Upper lobe of right lung (tissue), 1 donor: ENCODE measurements at places on chromosomes 16 and 17. TPM values are rescaled to one million over a fixed set of nuclear protein-coding genes. Genes with fewer than 3 reads are reported as not detected.

DPEP3 gene
- not detected for total RNA-seq

KIFC3 gene
- 99.1 TPM for total RNA-seq

GP1BA gene
- 0.55 TPM for total RNA-seq

TMEM132E gene
- 0.23 TPM for total RNA-seq

PERCC1 gene
- total RNA-seq = not detected

FBXL16 gene
- 3.6 TPM for total RNA-seq

- H3K4me3 ChIP-seq = no peak overlapping the region
- H3K4me1 ChIP-seq = no peaks in the 10 kb centered on the region
- H3K36me3 ChIP-seq = no peaks in the 10 kb centered on the region
- peaks cover 69% of the 10 kb centered on the region for H3K27me3 ChIP-seq
- no peak for DNase-seq
These were observed 2.2 kb upstream of the BICDL2 start for GRCh38 chr16:3038896-3039295.

DNA sequence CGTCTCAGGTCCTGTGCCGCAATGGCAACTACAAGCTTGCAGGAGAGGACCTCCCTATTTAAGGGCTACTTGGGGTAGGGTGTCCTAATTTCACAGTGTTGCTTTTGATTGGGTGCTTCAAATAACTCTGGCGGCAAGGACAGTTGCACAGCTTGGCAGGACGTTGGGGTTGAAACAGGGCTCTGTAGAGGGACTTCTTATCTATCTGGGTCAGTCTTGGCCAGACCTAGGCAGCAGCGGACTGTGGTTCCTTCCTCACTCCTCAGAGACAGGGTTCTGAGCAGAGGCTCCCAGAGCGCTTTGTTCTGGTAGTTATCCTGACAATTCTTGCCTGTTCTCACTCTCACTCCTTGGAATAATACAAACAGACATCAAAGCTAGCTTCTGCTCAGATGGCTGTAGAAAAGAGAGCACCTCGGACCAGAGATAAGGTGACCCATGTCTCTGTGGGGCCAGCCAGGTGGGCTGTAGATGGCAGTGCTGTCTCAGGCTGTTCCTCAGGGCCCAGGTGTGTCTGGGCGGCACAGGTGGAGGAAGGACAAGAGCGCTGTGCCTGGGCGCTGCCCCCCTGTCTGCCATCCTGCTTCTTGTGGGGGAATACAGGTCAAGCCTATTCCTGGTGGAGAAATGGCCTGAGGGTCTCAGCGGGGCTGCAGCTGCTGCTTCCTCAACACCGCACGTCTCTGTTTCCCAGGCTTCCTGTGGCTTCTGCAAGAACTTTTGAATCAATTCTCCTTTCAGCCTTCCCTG is 61.0 kb downstream of the PLD6 start:
- H3K27me3 ChIP-seq = no peaks in the 10 kb centered on the region
- no peak overlapping the region for H3K27ac ChIP-seq
- H3K4me1 ChIP-seq = no peaks in the 10 kb centered on the region
- no peak overlapping the region for H3K4me3 ChIP-seq

- H3K4me3 ChIP-seq = no peak overlapping the region
- H3K27me3 ChIP-seq = no peaks in the 10 kb centered on the region
- peaks cover 3% of the 10 kb centered on the region for H3K4me1 ChIP-seq
- no peaks in the 10 kb centered on the region for H3K36me3 ChIP-seq
These were observed 2.2 kb downstream of the HSD17B2 start for GRCh38 chr16:82037251-82037650.

GRCh38 chr17:29633886-29634285 is 11.2 kb upstream of the CORO6 start:
- H3K27me3 ChIP-seq = no peaks in the 10 kb centered on the region
- H3K4me1 ChIP-seq = peaks cover under 1% of the 10 kb centered on the region
- no peak overlapping the region for H3K4me3 ChIP-seq
- H3K36me3 ChIP-seq = peaks cover 79% of the 10 kb centered on the region

DNA sequence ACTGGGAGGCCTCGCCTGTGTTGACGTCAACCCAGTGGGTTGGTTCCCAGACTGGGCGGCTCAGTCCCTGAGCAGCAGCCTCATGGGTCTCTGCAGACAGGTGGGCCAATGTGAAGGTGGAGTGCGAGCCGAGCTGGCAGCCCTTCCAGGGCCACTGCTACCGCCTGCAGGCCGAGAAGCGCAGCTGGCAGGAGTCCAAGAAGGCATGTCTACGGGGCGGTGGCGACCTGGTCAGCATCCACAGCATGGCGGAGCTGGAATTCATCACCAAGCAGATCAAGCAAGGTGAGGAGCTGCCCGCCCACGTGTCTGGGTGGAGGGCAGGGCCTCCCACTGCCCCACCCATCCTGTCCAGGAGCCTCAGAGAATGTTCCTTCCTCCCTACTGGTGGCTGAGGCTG is 44.1 kb downstream of the MRC2 start:
- H3K36me3 ChIP-seq = peaks cover 27% of the 10 kb centered on the region
- H3K27me3 ChIP-seq = no peaks in the 10 kb centered on the region
- H3K4me3 ChIP-seq = no peak overlapping the region
- H3K27ac ChIP-seq = no peak overlapping the region
- no peak for DNase-seq

- no peak overlapping the region for H3K27ac ChIP-seq
- no peak overlapping the region for H3K4me3 ChIP-seq
- H3K36me3 ChIP-seq = no peaks in the 10 kb centered on the region
- no peaks in the 10 kb centered on the region for H3K4me1 ChIP-seq
These were observed 63.0 kb downstream of the NLK start for GRCh38 chr17:28105501-28105900.

GRCh38 chr17:29592850-29593551 is at the start of gene ANKRD13B:
ANKRD13B (plus strand) TSS chr17:29593132; CDS start chr17:29593622, 490 bp downstream.
- DNase-seq = peak; percentile 73
- H3K27me3 ChIP-seq = no peaks in the 10 kb centered on the region
- H3K27ac ChIP-seq = peak within 1 kb of the TSS; percentile 61
- peak within 1 kb of the TSS; percentile 60 for H3K4me3 ChIP-seq
- H3K4me1 ChIP-seq = peaks cover 42% of the 10 kb centered on the region
- no peaks in the 10 kb centered on the region for H3K36me3 ChIP-seq

DNA sequence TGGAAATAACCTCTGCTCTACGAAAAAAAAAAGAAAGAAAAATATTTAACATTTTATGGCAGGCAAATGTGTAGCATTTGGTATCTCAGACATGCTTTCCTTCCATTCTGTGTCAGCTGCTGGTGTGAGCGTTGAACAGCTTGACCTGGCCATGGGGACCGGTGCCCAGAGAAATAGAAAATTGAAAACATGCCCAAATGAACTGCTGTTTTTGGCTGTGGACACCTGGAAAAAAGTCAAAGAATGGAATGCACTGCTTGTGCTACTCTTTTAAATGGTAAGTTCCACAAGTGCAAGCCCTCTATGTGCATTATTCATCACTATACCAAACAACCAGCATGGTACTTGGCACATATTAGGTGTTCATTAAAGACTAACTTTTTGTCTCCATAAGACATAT is 127.2 kb downstream of the CDH8 start:
- H3K4me1 ChIP-seq = no peaks in the 10 kb centered on the region
- H3K4me3 ChIP-seq = no peak overlapping the region
- no peak overlapping the region for H3K27ac ChIP-seq
- no peak for DNase-seq

- H3K27me3 ChIP-seq = no peaks in the 10 kb centered on the region
- no peak overlapping the region for H3K27ac ChIP-seq
- peaks cover 4% of the 10 kb centered on the region for H3K4me1 ChIP-seq
- no peak overlapping the region for H3K4me3 ChIP-seq
- no peak for DNase-seq
- H3K36me3 ChIP-seq = peaks cover 61% of the 10 kb centered on the region
These were observed 32.9 kb downstream of the WDR45B start for GRCh38 chr17:82615084-82616020.

GRCh38 chr16:56988161-56988947 is 1.0 kb upstream of the NLRC5 start:
- peak; percentile 59 for DNase-seq
- H3K4me3 ChIP-seq = peak overlapping the region; percentile 65
- H3K27me3 ChIP-seq = no peaks in the 10 kb centered on the region
- peak overlapping the region; percentile 83 for H3K27ac ChIP-seq

DNA sequence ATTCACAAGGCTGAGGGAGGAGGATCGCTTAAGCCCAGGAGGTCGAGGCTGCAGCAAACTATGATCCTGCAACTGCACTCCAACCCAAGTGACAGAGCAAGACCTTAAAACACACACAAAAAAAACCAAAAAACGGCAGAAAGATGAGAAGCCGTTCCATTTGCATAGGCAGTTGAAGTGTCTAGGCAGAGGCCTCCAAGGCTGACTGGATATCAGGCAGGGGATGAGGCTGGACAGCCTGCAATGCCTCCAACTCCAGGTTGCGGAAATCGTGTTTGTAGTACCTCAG is 2.0 kb upstream of the FBXL19 start:
- H3K4me1 ChIP-seq = peaks cover 8% of the 10 kb centered on the region
- peak overlapping the region; percentile 75 for H3K27ac ChIP-seq
- DNase-seq = no peak
- peak overlapping the region; percentile 72 for H3K4me3 ChIP-seq

GRCh38 chr16:64773638-64774037 is 348.2 kb downstream of the CDH11 start:
- no peak for DNase-seq
- no peak overlapping the region for H3K4me3 ChIP-seq
- H3K4me1 ChIP-seq = no peaks in the 10 kb centered on the region
- H3K27ac ChIP-seq = no peak overlapping the region
- H3K27me3 ChIP-seq = no peaks in the 10 kb centered on the region

DNA sequence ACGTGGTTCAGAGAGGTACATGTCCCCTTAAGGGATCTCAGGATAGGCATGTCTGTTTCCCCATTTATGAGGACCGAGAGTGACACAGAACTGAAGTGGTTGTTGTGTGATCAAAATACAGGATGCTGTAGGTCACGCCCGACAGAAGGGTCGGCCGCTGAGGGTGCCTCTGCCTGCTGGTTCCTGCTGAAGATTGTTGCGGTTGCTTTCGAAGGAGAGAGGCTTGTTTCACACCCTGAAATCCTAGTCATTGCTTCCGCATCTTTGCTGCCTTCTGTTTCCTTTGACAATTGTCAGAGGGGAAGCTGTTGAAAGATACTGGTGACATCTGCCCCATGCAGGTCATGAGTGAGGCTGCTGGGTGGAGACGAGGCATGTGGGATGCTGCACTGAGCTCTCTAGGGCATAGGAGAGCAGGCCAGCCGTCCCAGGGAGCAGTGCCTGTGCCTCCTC is 3.8 kb upstream of the NAT9 start:
- H3K27me3 ChIP-seq = no peaks in the 10 kb centered on the region
- H3K4me3 ChIP-seq = no peak overlapping the region
- peak; percentile 83 for DNase-seq
- H3K27ac ChIP-seq = peak overlapping the region; percentile 58
- no peaks in the 10 kb centered on the region for H3K36me3 ChIP-seq
- peaks cover 19% of the 10 kb centered on the region for H3K4me1 ChIP-seq

DNA sequence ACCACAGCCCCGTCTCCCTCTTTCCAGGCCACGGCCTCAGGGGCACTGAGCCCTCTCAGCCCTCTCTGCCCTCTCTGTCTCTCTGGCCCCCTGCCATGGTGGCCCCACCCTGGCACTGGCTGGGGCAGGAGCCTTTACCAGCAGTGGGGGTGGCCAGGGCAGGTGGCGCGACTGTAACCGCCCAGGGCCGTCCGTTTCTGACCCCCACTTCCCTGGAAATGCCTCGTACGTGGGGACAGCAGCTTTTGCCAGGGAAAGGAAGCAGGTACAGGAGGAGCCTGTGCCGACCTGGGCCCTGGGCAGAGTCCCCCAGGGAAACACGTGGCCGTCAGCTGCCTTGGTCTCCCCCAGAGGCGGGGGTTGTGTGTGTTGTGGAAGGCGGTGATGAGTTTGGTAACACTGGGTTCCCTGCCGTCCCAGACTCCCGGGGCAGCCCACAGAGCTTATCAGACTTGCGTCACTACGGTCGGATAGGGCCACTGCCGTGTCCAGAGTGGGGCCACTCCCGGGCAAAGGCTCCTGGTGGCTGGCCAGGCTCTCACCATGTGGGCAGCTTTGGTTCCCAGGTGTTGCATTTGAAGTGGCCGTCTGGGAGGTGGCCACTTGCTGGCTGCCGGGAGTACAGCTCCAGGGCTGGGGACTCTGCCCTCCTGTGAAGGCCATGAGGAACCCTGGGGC is 249.3 kb upstream of the CIBAR2 start:
- H3K27ac ChIP-seq = peak overlapping the region; percentile 75
- H3K27me3 ChIP-seq = no peaks in the 10 kb centered on the region
- H3K36me3 ChIP-seq = no peaks in the 10 kb centered on the region
- no peak overlapping the region for H3K4me3 ChIP-seq
- peak; percentile 91 for DNase-seq

DNA sequence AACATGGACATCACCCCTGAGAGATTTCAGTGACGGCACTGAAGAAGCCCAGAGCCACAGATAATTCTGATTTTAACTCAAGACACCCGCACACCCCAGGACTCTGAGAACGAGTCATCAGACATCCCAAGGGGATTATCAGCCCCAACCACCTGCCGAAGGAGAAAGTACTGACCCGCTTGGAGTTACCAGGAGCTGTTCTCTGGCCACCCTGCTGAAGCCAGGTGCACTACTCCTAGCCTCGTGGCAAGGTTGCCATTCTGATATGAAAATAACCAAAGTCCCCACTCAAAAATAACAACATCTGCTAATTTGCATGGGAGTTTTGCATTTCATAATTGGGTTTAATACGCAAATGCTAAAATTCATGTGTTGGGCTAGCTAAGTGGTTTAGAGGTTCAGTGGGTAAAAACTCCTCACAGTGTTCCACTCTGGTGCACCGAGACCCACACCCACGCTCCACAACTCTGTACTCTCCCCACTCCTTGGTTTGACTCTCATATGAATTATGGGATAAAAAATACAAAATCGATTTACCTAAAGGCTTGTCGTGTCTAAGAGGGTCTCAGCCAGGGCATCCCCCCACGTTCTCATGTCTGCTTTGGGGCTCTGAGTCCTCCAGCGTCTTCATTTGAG is 143.0 kb upstream of the NOL11 start:
- H3K4me3 ChIP-seq = no peak overlapping the region
- H3K27ac ChIP-seq = no peak overlapping the region
- peaks cover 5% of the 10 kb centered on the region for H3K36me3 ChIP-seq
- H3K4me1 ChIP-seq = no peaks in the 10 kb centered on the region
- H3K27me3 ChIP-seq = no peaks in the 10 kb centered on the region

- H3K27me3 ChIP-seq = no peaks in the 10 kb centered on the region
- DNase-seq = no peak
These were observed 290.4 kb upstream of the DYNLRB2 start for GRCh38 chr16:80250381-80250780.

DNA sequence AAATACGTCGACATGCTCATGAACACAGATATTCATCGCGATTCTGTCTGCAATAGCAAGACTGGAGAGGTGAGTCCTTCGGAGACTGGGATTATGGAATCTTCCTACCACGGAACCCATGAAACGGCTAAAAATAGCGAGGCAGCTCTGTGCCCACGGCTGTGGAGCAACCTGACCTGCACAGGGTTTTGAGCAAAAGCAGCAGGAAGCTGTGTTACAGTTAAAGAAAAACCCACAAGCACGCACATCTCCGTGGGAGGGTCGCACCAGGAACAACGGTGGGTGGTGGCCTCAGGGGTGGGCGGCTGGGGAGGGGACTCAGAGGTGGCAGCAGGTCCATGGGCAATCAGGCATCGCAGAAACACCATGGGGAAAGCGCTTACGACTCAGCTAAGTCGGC is 24.8 kb downstream of the SLC38A10 start:
- peaks cover 81% of the 10 kb centered on the region for H3K36me3 ChIP-seq
- no peaks in the 10 kb centered on the region for H3K4me1 ChIP-seq
- H3K4me3 ChIP-seq = no peak overlapping the region
- H3K27me3 ChIP-seq = no peaks in the 10 kb centered on the region

DNA sequence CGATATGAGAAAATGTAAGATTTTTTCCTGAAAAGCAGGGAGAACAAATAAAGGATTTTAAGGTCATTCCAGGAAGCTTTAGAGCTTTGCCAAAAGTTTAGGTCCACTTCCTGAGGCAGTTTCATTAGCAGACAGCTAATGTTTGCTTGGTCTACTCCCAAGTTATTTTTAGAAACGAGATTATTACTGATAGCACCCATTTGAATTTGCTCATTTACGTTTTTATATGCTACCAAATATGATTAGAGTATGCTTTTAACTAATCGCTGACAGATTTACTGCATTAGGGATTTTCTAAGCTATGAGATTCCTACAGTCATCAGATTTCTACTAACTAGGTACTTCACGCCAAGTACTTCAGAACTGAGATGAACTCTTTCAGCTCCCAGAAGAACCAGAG is 98.1 kb downstream of the WNT3 start:
- H3K4me1 ChIP-seq = no peaks in the 10 kb centered on the region
